ENCODE measurements at places on chromosomes 12 and 14.

DNA sequence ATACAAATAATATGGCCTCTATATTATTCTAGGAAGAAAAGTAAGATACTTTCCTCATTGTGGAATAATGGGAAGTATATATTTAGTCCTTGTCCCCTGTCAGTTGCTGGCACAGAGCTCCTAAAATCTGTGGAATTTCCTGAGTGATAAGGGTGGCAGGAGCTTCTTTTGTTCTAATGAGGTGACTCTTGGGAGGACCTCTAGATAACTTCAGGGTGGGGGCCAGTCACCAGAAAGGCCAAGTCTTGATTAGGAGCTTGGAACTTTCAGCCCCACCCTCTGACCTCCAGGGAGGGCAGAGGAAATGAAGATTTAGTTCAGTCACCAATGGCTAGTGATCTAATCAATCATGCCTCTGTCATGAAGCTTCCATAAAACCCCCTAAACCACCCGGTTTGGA lies 179.9 kb upstream of the PRICKLE1 start:
- DNase-seq = no peak

DNA sequence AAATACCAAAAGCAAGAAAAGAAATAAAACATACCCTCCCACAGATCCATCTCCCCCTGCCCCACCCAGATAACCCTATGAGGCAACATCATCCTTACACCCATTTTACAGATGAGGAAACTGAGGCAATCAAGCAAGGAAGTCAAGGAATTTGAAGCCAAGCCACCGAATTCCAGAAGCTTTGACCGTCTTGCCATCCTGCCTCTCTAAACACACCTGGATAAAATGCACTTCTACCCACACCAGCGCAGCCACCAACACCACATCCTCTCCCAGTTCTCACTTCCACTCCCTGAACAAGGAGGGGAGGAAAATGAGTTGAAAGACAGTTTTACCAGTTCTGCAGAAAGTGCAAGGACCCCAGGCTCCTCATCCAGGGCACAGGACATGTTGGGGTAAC lies 13.6 kb downstream of the CMKLR1 start:
- no peak for DNase-seq

DNA sequence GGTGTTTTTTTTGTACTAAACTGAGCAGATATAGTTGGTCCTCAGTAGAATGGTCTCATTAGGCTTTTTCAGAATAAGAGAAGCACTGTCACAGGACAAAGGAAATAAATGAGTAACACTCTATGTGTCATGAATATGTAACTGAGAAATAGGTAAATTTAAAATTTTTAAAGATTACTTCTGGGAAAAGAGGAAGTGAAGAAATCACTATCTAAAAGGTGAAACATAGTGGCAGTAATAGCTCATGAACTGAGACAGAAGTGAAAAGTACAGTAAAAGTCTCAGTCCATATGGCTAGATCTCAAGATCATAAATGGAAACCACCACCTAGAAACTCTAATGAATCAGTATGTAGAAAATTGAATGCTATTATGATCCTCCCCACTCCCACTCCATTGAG lies 89.3 kb upstream of the TTC7B start:
- no peak for DNase-seq

DNA sequence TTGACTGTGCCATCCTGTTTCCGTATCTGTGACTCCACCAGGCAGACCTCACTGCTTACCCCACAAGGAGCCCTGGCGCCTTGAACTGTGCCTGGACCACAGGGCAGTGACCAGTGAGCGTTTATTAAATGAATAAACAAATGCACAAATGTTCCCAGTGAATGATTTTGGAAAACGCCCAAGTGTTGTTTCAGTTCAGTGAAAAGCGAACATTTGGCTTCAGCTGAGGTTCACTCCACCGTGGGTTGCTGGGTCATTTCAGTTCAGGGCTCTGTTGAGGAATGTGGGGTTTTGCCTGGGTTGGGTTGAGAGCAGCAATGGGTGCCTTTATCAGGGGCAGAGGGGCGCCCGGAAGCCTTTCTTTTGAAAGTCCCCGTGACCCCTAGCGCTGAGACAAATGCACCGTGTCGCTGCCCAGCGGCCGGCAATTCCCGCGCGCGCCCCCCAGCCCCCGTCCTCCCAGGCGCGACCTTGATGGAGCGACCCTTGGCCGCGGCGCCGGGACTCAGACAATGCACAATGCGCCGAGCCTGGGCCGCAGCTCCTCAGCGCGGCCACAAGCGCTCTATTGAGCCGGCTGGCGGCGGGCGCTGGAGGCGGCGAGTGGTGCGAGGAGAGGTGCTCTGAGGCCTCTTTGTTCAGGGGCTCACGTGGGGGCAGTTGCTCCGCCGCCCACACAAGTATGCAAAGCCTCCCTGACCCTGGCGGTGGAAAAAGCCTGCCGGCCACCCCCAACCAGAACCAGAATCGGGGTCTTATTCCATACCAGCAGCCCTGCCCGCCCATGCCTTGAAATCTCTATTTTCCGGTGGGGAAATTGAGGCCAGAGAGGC lies 40.5 kb upstream of the CLMN start:
- no peak for DNase-seq

DNA sequence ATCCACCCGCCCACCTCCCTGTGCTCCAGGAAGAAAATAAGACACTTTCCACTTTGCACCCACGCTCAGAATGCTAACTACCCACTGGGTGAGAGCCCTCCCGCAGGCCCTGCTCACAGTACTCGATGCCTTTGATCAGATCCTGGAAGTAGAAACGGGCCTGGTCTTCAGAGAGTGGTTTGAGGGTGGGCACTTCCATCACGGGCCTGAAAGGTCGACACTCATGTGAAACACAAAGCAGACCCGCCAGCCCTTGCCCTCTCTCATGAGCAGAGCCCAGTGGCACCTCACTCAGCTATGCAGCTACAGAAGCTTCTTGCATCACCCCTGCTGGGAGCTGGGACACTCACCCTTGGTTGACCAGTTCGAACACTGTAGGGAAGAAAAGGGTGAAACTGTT lies 41.1 kb downstream of the CAMKK2 start:
- no peak for DNase-seq

DNA sequence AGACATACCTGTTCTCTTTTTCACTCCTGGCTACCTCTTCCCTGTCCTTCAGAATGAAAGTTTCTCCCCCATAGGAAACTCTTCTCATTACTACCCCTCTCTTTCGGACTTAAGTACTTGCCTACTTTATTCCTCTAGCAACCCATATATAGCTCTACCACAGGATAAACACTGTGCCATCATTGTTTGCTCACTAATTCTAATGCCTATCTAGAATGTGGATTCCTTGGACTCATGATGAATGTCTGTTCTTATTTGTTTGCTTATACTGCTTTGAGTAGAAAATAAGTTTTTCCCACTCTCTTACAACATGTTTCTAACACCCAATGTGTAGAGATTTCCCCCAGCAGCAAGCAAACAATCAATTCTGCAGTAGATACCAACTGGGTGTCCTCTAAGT lies 1094.9 kb downstream of the SLC6A15 start:
- no peak for DNase-seq

DNA sequence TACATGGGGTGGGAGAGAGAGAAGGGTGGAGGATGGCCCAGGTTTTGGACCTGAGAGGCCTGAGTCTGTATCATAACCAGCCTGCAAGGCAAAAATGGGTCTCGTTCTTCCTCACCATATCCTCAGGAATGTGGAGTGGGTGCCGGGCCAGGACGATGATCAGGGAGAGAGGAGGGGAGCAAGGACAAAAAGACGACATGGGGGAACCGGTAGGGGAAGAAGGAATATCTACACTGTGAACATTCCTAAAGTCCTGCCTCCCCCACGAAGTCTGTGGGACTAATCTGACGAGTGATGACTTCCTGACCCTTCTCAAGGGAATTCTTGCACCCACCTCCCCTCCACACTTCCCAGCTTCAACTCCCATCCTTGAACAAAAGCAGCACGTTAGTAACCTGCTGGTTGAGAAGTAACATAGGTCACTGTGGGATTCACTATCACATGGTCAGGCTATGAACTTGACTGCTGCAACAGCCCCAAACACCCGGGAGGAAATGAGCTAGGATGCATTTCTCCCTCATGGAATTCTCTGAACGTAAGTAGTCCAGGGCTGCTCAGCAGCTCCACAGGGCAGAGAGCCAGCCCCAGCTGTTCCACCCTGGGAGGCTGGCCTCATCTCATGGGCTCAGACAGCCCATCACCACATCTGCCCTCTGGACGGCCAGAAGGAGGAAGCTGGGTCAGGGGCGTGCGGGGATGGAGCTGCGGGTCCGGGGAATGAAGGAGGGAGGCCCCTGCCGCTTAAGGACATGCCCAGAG lies 36.8 kb upstream of the VWF start:
- no peak for DNase-seq

DNA sequence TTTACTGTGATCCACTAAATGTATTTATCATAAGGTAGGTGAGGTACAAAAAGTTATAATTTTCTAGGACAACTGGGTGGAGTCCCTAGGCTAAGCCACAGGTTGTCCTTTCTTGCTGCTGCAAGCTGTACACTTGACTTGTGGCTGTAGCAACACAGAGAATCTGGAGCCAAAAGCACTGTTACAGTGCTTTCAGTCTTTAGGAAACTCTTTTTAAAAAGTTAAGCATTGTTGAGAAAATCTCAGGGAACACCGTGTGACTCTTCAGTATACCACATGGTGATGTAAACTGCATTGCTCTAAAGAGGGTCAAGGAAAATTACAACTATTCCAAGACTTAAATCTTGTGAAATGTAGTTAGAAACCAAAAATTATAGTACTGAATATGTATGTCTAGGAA lies 11.4 kb downstream of the SLC15A5 start:
- DNase-seq = no peak

GRCh38 chr12:116365114-116365513 lies 87.6 kb upstream of the MED13L start:
- no peak for DNase-seq

DNA sequence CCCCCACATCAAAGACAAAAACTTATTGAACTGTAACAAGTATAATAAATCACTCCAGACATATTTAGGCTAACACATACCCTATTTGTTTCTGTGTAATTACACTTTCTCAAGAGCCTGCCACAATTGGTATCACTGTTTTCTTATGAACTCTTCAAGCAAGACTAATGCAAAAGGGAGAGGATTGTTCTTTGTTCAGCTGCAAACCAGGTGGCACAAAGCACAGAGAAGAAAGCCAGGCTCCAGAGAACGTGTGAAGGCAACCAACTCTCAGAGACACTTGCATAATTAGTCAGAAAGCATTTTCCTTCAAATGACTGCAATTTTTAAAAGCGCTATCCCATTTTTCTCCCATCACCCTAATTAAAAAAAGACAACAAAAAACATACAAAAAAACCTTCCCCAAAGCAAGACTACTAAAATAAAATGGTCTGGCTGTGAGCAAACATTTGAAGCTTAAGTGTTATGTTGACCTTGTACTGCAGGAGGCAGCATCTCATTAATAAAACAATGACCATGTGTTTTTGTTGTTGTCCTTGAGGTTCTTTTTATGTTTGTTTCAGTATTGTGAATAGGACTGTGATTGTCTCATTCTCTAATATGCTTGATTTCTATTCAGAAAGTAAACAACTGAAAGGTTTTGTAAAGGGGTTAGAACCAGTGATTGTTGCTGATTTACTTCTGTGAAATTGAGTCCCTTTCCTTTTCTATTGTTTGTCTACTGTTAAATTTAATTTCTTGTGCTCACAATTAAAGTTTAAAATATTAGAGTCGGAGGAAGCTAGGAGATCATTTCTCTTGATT lies 452.7 kb upstream of the PDE3A start:
- DNase-seq = no peak

- no peak for DNase-seq
These were observed 64.6 kb downstream of the SLC24A4 start for GRCh38 chr14:92387578-92387977.

DNA sequence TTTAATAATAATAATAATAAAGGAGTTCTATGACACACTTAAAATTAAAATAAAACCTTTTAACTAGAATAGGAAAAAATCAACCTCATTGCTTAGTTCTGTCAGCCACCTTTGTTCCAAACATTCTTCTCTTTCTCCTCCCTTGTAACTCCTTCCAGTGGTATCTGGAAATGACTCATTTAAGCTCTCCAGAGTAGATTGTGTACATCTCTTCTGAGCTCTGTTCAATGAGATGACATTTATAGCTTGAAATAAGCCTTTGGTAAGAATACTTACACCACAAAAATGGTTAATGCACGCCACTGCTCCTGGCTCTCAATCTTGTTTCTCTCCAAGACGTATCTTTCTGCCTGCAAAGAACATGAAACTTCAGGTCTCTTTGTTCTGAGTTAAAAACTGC lies 70.3 kb downstream of the STAB2 start:
- no peak for DNase-seq

GRCh38 chr14:45658917-45659299 lies 405.9 kb upstream of the MIS18BP1 start:
- no peak for DNase-seq

GRCh38 chr14:89293314-89293916 lies 123.6 kb downstream of the FOXN3 start:
- no peak for DNase-seq

DNA sequence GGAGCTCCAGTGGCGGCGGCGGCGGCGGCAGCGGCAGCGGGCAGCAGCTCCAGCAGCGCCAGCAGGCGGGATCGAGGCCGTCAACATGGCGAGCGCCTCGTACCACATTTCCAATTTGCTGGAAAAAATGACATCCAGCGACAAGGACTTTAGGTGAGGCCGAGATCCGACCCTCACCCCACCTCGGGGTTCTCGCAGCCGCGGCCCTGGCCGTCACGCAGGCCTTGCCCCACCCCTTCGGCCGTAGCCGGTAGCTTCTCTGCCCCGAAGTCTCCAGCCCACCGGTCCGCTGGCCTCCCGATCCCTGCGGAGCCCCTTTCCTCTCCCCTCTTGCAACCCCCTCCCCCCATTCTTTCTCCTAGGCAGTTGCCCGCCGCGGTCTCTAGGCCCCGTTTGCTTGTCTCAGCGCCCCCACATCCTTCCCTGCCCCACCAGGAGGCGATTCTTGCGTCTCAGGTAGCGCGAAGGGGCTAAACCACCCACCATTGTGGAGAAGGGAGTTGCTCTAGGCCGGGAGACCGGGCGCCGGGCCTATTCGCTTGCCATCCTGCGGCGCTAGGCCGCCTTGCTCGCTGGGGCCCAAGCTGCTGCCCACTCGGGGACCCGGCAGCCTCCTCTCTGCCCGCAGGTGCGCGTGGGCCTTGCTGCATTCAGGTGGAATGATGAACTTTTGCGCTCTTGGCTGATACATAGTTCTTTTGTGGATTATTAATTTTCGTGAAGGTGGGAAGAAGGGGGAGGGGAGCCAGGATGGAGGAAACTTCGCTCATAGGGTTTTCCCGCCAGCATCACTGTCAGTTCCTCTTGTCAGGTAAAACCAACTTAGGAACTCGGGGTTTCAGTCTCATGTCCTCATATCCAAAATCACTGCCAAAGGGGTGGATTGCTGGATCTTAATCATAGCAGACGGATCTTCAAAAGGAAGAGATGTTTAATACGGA lies 745 bp downstream of the CAND1 start:
- no peak for DNase-seq

Measured in SK-N-MC (cell line).